ENCODE measurements at places on chromosomes 4 and X.
A peak's percentile ranks its signal among the peaks of the same experiment; 100 is the strongest.

- no peaks in the 10 kb centered on the region for H3K36me3 ChIP-seq
- H3K27me3 ChIP-seq: peaks cover 2% of the 10 kb centered on the region
- H3K4me1 ChIP-seq: no peaks in the 10 kb centered on the region
- H3K27ac ChIP-seq: no peak overlapping the region
- DNase-seq: no peak
Measured at GRCh38 chr4:138996090-138996489, 19.5 kb upstream of the NOCT start.

DNA sequence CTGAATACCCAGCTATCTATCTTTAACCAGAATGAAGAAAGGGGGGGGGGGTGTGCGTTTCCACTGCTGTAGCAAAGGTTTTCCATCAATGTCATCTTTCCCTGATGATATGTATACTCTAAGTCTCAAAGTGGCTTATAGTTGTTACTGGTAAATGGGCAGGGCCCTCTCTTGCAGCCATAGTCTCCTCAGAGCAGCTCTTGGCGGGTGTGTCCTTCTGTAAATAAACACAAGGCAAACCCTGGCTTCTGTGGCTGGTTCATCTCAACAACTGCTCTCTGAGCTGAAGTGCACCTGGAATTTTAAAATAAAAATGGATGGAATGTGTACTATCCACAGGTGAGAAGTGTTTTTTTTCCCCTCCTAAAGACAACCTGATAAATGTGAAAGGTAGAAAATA, 57.5 kb upstream of the SCML1 start:
- H3K27me3 ChIP-seq: no peaks in the 10 kb centered on the region
- no peak overlapping the region for H3K4me3 ChIP-seq
- DNase-seq: no peak
- no peak overlapping the region for H3K27ac ChIP-seq

DNA sequence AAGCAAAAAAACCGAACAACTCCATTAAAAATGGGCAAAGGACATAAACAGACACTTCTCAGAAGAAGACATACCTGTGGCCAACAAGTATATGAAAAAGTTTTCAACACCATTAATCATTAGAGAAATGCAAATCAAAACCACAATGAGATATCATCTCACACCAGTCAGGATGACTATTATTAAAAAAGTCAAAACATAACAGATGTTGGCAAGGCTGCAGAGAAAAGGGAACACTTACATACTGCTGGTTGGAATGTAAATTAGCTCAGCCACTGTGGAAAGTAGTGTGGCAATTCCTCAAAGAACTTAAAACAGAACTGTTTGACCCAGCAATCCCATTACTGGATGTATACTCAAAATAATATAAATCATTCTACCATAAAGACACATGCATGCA, 436.3 kb downstream of the KLHL13 start:
- H3K4me3 ChIP-seq: no peak overlapping the region
- no peaks in the 10 kb centered on the region for H3K36me3 ChIP-seq
- DNase-seq: no peak

GRCh38 chr4:2295500-2295899, 33.6 kb upstream of the MXD4 start:
- H3K4me3 ChIP-seq: no peak overlapping the region
- no peak for DNase-seq
- no peak overlapping the region for H3K27ac ChIP-seq
- H3K4me1 ChIP-seq: peaks cover 11% of the 10 kb centered on the region
- H3K36me3 ChIP-seq: no peaks in the 10 kb centered on the region

GRCh38 chrX:43627147-43627546, 29.0 kb upstream of the MAOA start:
- no peak overlapping the region for H3K4me3 ChIP-seq
- no peak overlapping the region for H3K27ac ChIP-seq
- H3K27me3 ChIP-seq: no peaks in the 10 kb centered on the region
- no peaks in the 10 kb centered on the region for H3K4me1 ChIP-seq
- no peak for DNase-seq

GRCh38 chr4:176709417-176709816, 83.3 kb downstream of the VEGFC start:
- H3K4me1 ChIP-seq: peaks cover 2% of the 10 kb centered on the region
- peak overlapping the region; percentile 8 for H3K27ac ChIP-seq
- peaks cover 5% of the 10 kb centered on the region for H3K36me3 ChIP-seq
- H3K4me3 ChIP-seq: no peak overlapping the region

DNA sequence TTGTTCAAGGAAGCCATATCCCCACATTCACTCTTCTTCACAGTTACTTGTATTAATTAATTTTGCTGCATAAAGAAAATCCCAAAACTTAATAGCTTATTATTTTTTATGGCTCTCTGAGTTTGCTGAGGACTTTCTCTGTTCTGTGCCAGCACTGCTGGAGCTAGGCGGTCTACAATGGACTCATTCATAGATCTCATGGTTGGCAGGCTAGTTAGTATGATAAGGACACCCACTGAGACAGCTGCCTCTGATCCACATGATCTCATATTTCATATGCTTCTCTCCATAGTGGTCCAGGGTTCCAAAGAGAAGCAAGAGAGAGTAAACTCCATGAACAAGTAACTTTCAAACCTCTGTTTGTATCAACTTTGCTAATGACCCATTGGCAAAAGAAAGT, 170.2 kb downstream of the ADGRA3 start:
- no peak for DNase-seq
- H3K36me3 ChIP-seq: no peaks in the 10 kb centered on the region
- no peaks in the 10 kb centered on the region for H3K27me3 ChIP-seq

GRCh38 chr4:161466316-161466715, 697.5 kb downstream of the FSTL5 start:
- no peak overlapping the region for H3K4me3 ChIP-seq
- no peaks in the 10 kb centered on the region for H3K36me3 ChIP-seq
- DNase-seq: no peak
- no peak overlapping the region for H3K27ac ChIP-seq

- H3K27ac ChIP-seq: no peak overlapping the region
- no peaks in the 10 kb centered on the region for H3K27me3 ChIP-seq
- H3K4me3 ChIP-seq: no peak overlapping the region
- H3K36me3 ChIP-seq: no peaks in the 10 kb centered on the region
- no peaks in the 10 kb centered on the region for H3K4me1 ChIP-seq
Measured at GRCh38 chrX:103932133-103932532, 30.3 kb upstream of the TMSB15B start.

- H3K4me3 ChIP-seq: no peak overlapping the region
- no peak overlapping the region for H3K27ac ChIP-seq
- no peaks in the 10 kb centered on the region for H3K4me1 ChIP-seq
- no peaks in the 10 kb centered on the region for H3K36me3 ChIP-seq
- no peaks in the 10 kb centered on the region for H3K27me3 ChIP-seq
Measured at GRCh38 chr4:14069886-14070285, 442.4 kb upstream of the BOD1L1 start.

GRCh38 chrX:10482261-10482660, 138.1 kb downstream of the MID1 start:
- H3K4me3 ChIP-seq: no peak overlapping the region
- DNase-seq: no peak
- H3K4me1 ChIP-seq: peaks cover 14% of the 10 kb centered on the region
- H3K27ac ChIP-seq: no peak overlapping the region
- no peaks in the 10 kb centered on the region for H3K27me3 ChIP-seq
- peaks cover 5% of the 10 kb centered on the region for H3K36me3 ChIP-seq

DNA sequence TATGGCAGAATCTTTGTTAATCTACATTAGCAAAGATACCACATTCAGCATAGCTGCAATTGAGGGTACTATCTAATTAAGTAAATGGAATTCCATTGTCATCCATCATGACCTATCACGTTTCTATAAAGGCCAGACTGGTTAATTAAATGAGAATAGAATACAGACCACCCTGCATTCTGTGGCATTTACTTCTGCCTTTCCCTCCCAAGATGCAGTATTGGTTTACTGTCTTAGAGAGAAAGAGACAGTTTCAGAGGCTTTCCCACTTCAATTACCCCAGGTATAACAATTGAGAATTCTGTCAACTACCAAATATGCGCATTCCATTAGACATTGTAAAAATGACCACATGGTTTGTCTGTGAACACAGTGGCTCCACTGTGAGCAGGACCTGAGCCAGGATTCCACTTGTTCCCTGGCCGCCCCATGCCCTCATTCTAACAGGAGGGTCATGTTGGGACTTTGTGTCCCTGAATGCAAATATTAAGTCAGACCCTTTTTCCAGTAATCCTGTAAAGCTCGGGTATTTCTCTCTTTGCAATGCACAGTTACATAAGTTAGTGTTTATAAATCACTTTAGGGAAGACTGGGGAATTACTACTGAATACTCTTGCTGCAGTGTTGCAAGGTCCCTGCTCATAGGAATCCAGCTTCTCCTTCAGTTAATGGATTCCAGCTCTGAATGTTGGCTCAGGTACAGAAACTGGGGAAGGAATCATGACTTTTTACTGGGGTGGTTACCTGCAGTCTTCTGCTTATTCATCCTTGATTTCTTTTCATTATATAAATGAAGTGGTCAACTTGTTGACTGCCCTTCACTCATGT, 261.0 kb downstream of the PDGFC start:
- DNase-seq: peak; percentile 44
- no peak overlapping the region for H3K4me3 ChIP-seq
- H3K27me3 ChIP-seq: no peaks in the 10 kb centered on the region
- no peaks in the 10 kb centered on the region for H3K4me1 ChIP-seq
- H3K36me3 ChIP-seq: no peaks in the 10 kb centered on the region
- no peak overlapping the region for H3K27ac ChIP-seq

DNA sequence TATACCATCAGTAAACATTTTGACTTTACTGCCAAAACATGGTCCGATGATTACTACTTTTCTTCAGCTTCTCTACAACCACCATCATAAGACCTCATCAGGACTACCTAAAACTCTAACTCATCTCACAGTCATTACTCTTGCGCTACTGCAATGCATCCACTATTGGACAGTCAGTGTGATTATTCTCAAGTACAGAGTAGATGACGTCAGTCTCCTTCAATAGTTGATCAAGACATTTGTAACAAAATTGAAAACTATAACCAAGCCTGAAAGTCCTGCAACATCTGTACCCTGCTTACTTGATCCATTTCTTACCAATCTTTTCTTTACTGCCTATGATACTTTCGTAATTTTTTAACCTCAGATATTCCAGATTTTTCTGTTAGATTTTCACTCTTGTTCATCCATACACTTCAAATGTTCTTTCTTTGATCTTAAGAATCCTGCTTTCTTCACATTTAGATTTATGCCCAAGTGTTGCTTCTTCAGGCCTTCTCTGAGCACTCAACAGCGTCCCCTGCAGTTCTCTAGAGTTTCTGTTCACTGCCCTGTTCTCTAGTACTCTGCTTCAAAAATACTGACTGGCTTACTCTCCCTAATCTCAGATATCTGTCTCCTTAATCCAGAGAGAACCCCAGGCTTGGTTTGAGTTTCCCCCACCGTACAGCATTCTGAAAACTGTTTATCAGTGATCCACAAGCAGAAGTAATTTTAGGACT, 1517.6 kb downstream of the STIM2 start:
- H3K27ac ChIP-seq: no peak overlapping the region
- no peak overlapping the region for H3K4me3 ChIP-seq
- DNase-seq: no peak
- H3K4me1 ChIP-seq: no peaks in the 10 kb centered on the region

DNA sequence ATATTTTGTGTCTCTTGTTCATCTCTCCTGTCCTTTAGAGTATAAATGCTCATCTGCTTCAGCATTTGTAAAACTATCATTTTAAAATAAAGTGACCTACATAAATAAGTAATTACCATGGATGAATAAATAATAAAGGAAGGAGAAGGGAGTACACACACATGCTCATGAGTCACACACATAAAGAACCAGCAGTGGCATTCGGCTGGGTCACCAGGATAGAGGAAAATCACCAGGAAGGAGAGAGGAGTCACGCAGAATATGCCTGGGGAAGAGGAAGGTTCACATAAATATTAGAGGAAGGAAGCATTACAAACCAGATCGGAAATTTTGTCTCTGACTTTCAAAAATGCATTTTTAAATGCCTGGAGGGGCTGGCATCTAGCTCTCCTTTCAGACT, 38.5 kb upstream of the MED14 start:
- DNase-seq: peak; percentile 60
- H3K4me1 ChIP-seq: no peaks in the 10 kb centered on the region

- no peaks in the 10 kb centered on the region for H3K36me3 ChIP-seq
- DNase-seq: peak; percentile 44
- H3K4me3 ChIP-seq: no peak overlapping the region
- no peaks in the 10 kb centered on the region for H3K27me3 ChIP-seq
Measured at GRCh38 chr4:27154706-27155105, 294.1 kb downstream of the STIM2 start.

DNA sequence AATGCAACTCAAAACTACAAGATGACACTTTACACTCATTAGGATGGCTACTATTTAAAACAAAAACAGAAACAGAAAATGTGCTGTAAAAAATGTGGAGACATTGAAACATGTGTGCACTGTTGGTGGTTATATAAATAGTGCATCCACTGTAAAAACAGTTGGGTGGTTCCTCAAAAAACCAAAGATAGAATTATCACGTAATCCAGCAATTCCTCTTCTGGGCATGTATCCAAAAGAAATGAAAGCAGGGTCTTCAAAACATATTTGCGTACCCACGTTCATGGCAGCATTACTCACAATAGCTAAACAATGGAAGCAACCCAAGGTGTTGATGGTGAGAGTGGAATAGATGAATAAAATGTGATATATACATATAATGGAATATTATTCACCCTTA, 967.2 kb downstream of the TRAM1L1 start:
- no peaks in the 10 kb centered on the region for H3K36me3 ChIP-seq
- no peaks in the 10 kb centered on the region for H3K4me1 ChIP-seq
- H3K27me3 ChIP-seq: no peaks in the 10 kb centered on the region
- DNase-seq: no peak
- H3K4me3 ChIP-seq: no peak overlapping the region
- H3K27ac ChIP-seq: no peak overlapping the region

GRCh38 chrX:109934434-109934833, 68.5 kb upstream of the TMEM164 start:
- DNase-seq: peak; percentile 21
- no peak overlapping the region for H3K27ac ChIP-seq
- H3K4me3 ChIP-seq: no peak overlapping the region
- H3K27me3 ChIP-seq: peaks cover 9% of the 10 kb centered on the region
- no peaks in the 10 kb centered on the region for H3K36me3 ChIP-seq

GRCh38 chr4:95232358-95233156, 316.2 kb downstream of the UNC5C start:
- H3K27ac ChIP-seq: no peak overlapping the region
- no peaks in the 10 kb centered on the region for H3K36me3 ChIP-seq
- H3K27me3 ChIP-seq: no peaks in the 10 kb centered on the region
- H3K4me3 ChIP-seq: no peak overlapping the region

GRCh38 chr4:180794333-180794732, 1448.9 kb upstream of the TENM3 start:
- no peaks in the 10 kb centered on the region for H3K27me3 ChIP-seq
- no peak overlapping the region for H3K27ac ChIP-seq
- no peak overlapping the region for H3K4me3 ChIP-seq
- no peak for DNase-seq
